ENCODE measurements at places on chromosomes 2 and 18. TPM values are rescaled to one million over a fixed set of nuclear protein-coding genes. Genes with fewer than 3 reads are reported as not detected.

DNA sequence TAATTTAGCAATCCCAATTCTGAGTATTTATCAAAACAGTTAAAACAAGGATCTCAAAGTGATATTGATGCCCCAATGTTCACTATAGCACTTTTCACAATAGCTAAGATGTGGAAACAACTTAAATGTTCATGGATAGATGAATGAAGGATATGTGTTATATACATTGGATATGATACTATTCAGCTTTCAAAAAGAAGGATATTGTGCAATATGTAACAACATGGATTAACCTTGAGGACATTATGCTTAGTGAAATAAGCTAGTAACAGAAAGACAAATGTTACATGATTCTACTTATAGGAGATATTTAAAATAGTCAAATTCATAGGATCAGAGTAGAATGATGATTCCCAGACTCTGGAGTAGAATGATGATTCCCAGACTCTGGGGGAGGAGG is 78.0 kb downstream of the INSIG2 start:
- DNase-seq: no peak

Gene INO80B
- 63.9 TPM for total RNA-seq

Gene SCN7A
- total RNA-seq: 7.1 TPM

- no peak for DNase-seq
Observed at GRCh38 chr2:30605197-30605596, 158.2 kb downstream of the LCLAT1 start.

DNA sequence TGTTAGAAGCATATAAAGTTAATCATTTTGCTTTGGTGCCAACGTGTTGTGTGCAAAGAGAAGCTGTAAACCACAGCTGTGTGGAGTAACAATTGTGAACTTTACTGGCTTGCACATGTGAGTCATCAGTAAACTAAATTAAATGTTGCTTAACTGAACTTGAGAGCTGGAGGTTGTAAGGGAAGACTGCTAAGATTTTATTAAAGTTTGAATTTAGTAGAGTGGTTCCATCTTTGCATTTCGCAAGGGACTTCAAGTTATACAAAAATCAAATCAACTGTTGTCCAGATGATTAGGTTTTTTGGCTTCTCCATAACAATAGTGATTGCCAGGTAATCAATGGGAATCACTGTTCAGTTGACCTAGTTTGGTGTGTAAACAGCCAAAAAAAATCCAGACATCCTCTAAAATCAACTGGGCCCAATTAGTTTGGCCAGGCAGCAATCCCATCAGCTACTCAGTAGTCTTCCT is 247.4 kb downstream of the MYO3B start:
- no peak for DNase-seq

Gene LPIN1
- 58.5 TPM for total RNA-seq

DNA sequence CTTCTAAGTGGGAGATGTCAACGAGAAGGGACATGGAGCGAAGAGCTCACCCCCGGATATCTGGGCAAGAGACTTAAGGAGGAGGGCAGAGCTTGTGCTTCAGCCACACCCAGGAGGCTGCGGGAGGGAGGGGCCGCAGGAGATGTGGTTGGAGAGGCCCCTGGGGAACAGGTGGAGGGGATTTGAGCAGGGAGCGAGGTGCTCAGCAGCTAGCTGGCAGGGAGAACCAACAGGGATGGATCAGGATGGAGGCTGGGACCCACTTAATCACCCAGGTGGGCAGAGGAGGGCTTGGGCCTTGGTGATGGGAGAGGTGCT is 78.3 kb downstream of the MBP start:
- DNase-seq: no peak

GRCh38 chr2:118859157-118859770 is 11.8 kb upstream of the EN1 start:
- no peak for DNase-seq

DNA sequence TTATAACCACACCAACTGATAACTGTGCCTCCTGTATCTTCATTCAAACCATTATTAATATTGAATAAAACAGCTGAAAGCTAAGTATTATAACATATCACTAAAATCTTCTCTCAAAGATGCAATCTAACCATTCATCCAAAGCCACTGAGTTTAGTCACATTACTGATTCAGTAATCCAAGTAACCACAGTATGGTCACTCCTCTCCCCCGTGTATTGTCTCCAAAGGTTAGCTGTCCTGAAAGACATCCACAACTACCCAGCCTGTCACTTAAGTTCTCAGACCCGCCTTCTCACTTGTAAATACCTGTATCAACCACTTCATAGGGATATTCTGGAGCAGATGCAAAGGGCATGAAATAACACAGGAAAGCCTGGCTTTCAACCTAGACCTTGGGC is 213.4 kb upstream of the BOD1L2 start:
- DNase-seq: no peak

Gene TCF23
- 0.06 TPM for total RNA-seq

DNA sequence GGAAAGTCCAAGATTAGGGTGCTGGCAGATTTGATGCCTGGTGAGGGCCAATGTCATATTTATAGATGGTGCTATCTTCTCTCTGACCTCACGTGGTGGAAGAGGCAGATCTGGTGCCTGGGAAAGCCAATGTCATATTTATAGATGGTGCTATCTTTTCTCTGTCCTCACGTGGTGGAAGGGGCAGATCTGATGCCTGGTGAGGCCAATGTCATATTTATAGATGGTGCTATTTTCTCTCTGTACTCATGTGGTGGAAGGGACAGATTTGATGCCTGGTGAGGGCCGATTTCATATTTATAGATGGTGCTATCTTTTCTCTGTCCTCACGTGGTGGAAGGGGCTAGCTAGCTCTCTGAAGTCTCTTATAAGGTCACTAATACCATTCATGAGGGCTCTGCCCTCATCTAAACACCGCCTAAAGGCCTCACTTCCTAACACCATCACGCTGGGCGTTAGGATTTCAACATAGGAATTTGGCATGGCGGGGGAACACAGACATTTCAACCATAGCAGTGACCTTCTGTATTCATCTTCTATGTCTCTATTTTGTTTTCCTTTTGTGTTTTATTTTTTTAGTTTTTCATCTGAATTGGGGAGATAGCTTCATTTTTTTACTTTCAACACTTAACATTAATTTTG is 278.4 kb downstream of the SPAG16 start:
- DNase-seq: no peak

DNA sequence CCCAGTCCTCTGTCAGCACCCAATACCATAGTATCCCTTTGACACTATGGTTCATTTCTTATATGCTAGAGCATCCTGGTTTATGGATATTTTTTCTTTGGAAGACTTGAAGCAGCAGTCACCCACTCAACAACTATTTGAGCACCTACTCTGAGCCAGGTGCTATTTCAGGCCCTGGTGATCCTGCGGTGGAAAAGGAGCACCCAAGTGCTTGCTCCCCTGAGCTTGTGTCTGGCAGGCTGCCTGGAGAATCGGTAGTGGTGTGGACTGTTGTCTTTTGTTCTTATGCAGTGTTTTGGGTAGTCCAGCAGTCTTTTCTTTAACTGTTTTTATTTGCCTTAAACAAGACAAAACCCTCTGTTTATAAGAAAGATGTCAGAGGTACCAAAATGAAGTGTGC is 28.9 kb downstream of the NCK2 start:
- no peak for DNase-seq

- peak; percentile 74 for DNase-seq
Observed at GRCh38 chr18:76953583-76954233, 131.4 kb downstream of the ZNF236 start.

DNA sequence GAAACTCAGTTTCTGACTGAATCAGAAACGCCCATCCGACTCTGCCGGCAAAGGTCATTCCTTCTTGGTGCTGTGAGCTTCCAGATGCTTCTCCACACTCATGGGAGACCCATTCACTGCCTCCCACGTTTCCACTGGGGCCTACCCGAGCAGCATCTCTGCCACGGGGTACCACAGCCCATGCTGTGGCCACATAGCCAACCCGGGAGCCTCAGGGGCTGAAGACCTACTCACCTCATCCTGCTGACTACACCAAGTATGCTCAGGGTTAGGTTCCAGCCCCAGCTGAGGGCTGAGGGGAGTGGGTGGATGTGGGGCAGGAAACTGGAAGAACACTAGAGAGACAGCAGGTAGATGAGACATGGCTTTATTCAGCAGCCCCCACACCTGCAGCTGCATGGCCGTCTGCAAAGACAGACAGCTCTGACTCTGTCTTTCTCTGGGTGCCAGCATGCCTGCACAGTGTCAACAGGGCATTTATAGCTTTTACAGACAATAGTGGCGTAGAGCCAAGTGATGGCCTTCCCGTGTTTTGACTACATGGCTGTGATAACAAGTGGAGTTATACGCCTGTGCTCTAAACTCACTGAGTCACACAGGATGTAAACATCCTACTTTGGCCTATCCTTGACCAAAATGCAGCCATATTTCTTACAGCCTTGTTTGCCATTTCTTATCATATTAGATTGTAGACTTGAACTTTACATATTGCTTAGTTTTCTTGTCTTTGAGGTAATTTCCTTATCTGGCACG is 16.5 kb upstream of the KLHL23 start:
- DNase-seq: peak; percentile 32

- no peak for DNase-seq
Observed at GRCh38 chr2:197710424-197711042, 5.4 kb downstream of the MARS2 start.

- no peak for DNase-seq
Observed at GRCh38 chr18:80119111-80119510, 10.0 kb downstream of the ADNP2 start.

GRCh38 chr2:235234736-235235135 is 259.1 kb upstream of the AGAP1 start:
- no peak for DNase-seq

DNA sequence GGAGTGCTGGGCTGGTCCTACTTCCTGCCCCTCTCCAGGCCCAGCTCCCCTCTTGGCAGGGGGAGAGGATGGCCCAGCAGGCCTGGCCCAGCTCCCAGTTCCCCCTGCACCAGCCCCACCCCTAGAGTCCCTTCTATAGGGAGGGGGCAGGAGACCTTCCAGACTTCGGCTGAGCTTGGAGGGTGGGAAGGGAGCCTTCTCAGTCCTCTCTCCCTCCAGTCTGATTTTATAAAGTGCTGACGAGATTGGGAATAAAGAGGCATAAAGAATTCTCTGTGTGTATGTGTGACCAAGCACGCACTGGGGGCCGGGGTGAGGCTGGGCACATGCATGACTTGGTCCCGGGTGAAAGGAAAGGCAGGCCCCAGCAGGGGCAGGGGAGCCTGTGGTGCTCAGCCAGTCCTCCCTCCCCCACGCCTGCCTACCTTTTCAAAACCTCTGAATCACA is 5.1 kb downstream of the CHPF start:
- no peak for DNase-seq

DNA sequence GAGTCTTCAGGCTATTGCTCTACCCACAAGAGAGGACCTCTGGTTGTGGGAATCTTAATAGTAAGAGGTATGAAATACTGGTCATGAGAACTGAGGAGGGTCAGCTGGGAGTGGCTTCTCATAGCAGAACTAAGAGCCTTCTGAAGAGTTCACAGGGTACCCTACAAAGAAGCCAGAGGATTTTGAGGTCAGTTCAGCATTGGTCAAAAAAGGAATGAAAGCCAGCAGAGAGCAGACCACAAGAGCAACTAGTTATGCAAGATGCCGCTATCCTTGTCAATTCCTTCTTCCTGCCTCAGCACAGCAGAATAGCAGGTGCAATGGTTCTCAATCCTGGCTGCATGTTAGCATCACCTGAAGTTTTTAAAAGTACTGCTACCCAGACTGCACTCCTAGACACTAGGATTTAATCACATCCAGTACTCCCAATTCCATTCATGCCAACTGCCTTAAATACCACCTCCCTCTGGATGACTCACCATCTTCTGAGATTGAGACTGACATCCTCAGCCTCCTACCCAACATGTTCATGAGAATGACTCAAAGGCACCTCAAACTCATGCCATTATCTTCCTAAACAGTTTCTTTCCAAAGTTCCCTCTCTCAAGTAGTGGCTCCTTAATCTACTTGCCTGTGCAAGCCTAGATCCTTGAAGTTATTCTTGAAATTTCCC is 81.0 kb upstream of the RBMS1 start:
- no peak for DNase-seq

- no peak for DNase-seq
Observed at GRCh38 chr18:22705328-22705727, 227.8 kb upstream of the RBBP8 start.

GRCh38 chr2:101253013-101253702 is 472 bp downstream of the CNOT11 start:
- peak; percentile 62 for DNase-seq

DNA sequence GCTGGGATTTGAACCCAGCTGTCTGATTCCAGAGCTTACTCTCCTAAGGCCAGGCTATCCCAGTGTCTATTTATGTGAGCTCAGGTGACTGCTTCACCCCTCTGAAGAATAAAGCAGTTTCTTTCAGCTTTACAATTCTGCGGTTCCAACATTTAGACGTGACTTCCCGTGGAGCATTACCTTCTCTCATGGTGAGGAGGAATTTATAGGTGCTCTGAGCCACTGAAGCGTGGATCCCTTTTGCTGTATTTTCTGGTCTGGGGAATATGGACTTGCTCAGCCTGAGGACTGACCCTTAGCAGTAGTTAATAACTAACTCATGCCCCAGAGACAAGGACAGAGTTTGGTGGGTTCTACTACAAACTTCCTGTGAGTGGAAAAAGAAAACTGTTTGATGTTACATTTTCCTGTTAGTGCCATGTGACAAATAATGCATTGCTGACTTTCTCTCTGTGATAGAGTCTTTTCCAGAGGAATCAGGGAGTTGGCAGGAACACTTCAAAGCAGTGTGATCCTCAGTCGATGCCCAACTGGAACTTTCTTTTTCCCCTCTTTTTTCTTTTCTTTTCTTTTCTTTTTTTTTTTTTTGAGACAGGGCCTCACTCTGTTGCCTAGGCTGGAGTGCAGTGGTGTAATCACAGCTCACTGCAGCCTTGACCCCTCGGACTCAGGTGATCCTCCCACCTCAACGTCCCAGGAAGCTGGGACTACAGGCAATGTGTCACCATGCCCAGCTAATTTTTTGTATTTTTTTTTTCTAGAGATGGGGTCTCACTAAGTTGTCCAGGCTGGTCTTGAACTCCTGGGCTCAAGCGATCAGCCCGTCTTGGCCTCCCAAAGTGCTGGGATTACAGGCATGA is 21.9 kb downstream of the CASP10 start:
- no peak for DNase-seq

GRCh38 chr2:150621526-150622213 is 134.2 kb upstream of the RND3 start:
- no peak for DNase-seq

Gene NCKAP1
- 76.8 TPM for total RNA-seq

DNA sequence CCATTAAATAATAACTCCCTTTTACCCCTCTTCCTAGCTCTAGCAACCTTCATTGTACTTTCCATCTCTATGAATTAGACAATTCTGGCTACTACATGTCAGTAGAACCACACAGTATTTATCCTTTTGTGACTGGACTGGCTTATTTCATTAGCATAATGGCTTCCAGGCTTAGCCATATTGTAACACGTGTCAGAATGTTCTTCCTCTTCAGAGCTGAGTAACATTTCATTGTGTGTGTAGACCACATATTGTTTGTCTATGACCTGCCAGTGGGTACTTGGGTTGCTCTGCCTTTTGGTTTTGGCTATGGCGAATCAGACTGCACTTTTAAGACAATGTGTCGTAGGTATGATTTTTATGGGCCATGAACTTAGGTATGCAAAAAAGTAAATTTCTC is 20.9 kb downstream of the TSN start:
- no peak for DNase-seq

Gene ZBTB7C
- 39.5 TPM for total RNA-seq

- no peak for DNase-seq
Observed at GRCh38 chr2:50591642-50592041, 440.3 kb downstream of the NRXN1 start.

GRCh38 chr18:3794537-3795348 is 344.8 kb downstream of the TGIF1 start:
- DNase-seq: no peak

Measured in adrenal gland (tissue), 19 donors.